ENCODE measurements at places on chromosomes 5 and 9.

DNA sequence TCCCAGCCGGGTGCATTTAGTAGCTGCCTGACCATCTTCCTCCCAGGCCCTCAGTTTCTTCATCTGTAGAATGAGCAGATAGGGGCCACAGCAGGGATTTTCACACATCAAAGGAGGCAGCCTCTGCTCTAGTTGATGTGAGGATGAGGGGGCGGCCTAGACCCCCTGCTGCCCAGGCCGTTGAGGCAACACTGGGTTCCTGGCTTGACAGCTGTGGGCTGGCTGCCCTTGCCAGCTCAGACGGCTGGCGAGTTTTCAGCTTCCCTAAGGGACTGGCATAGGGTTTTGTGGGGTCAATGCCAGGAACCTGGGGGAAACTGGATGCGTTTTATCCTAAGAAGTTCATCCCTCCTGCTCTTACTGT is 49.6 kb downstream of the NDST1 start:
- no peak for DNase-seq

DNA sequence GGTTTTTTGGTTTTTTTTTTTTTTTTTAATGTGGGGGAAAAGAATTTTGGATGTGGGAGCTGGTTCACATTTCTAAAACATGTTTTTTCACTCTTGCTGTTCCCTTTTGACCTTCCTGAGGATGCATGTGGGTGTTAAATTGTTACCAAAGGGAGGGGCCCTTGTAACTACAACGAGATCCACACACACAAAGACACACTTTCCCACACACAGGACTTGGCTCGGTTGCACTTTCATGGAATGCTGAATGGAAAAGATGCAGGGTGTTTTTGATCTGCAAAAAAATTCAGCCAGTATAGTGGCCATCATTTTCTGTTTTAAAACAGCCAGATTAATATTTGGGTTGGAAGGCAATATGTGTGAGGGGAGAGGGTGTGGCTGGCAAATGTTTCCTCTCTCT is 576.9 kb downstream of the EBF1 start:
- no peak for DNase-seq

DNA sequence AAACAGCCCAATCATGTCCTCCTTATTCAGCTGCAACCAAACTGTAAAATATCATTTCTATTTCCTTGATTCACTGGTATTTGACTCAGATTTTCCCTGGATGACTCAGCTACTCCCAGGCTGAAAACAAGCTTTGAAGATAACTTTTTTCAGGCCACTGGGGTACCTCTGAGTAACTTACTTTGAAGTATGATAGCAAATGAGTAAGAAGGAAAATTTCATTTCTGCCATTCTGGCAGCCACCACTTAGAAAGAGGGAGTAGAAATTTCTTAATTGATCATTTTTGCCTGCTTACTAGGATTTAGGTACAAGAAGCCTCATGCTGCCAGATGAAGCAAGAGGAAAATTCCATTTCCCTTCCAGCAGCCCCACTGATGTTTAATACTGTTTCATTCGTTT is 247.4 kb downstream of the PRELID2 start:
- no peak for DNase-seq

GRCh38 chr5:153713943-153714342 is 223.5 kb downstream of the GRIA1 start:
- DNase-seq: no peak

DNA sequence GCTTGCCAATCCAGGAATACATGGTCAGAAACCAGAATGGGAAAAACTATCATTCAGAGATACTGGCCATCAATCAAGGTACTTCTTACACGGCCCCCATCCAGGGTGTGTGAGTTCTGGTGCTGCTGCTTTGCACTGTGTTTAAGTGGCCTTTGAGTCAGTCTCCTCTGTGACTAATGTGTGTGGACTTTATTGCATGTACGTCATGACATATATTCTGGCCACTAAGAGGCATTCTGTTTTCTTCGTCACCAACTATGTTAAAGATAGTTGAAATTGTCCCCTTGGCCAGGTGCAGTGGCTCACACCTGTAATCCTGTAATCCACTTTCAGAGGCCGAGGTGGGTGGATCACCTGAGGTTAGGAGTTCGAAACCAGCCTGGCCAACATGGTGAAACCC is 8.5 kb downstream of the EXOSC3 start:
- no peak for DNase-seq

GRCh38 chr5:72510610-72511181 is 3.5 kb upstream of the ZNF366 start:
- no peak for DNase-seq

DNA sequence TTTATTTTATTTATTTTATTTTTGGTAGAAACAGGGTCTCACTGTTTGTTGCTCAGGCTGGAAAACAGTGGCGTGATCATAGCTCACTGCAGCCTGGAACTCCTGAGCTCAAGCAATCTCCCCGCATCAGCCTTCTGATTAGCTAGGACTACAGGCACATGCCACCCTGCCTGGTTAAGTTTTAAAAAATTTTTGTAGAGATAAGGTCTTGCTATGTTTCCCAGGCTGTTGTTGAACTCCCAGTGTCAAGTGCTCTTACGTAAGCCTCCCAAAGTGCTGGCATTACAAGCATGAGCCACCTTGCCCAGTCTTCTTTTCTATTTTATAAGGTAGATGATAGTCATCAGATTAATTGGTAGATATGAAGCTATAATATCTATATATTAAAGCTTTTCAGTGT is 382.7 kb downstream of the CDH12 start:
- DNase-seq: no peak

DNA sequence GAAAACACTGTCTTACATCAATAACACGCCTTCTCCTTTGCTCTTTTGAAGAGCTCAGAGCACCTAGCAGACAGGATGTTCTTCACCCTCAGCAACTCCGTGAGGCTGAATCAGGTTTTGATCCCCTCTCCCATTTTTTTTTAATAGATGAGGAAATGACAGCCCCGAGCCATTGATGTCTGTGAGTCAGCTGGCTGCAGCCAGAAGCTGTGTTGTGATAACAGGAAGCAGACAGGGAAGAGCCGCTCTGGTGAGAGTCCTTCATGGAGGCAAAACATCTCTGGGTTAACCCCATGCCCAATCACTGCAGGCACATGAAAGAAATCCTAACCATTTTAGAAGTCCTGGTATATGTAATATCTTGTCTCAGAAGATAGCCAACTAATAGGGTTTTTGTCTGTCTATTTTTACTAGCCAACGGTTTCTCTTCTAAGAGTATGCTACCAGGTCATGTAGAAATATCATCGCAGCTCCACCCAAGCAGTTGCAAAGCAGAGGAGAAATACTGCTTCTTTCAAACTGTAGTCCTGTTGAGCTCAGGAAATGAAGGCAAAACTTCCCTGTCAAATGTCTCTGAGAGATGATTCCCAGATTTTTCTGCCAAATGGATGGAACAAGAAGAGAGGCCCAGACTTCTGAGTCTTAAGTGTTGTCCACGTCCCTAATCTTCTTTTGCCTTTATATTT is 568.9 kb downstream of the CCDC171 start:
- no peak for DNase-seq

DNA sequence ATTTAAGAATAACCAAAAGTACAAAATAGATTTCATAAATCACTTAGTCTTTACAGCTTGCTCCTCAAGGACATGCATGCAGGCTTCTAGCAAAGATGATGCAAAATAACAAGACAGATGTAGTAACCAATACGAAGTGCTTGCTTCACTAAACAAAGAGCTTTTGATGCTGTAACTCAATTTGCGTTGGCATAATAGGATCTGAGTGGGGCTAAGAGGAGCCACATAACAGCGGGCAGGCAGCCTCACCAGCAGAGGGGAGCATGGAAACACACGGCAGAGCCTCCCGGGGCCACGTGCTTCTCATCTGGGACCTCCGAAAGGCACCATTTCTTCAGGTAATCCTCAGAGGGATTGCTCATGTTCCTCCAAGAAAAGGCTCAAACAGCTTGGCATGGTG is 139.7 kb downstream of the C5orf15 start:
- DNase-seq: no peak

- no peak for DNase-seq
Measured at GRCh38 chr5:109102096-109102690, 307.6 kb downstream of the PJA2 start.

- DNase-seq: no peak
Measured at GRCh38 chr9:15276328-15276938, 30.6 kb downstream of the TTC39B start.

DNA sequence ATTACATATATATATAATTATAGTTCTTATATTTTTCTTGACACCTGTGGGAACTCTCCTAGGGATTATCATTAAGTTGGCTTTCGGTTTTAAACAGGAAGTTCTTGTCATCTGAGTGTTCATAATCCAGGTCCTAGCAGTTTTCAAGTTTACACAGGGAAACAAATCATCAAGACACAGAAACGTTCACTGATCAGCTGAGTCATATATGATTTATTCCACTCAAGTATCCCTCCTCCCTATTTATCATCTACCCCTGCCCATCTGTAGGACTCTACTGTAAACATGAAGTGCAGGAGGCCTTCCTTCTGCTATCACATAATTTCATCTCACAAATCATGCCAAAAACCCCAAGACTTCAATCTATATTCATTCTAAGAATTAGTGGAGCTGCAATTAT is 6.3 kb downstream of the SLC25A51 start:
- no peak for DNase-seq

DNA sequence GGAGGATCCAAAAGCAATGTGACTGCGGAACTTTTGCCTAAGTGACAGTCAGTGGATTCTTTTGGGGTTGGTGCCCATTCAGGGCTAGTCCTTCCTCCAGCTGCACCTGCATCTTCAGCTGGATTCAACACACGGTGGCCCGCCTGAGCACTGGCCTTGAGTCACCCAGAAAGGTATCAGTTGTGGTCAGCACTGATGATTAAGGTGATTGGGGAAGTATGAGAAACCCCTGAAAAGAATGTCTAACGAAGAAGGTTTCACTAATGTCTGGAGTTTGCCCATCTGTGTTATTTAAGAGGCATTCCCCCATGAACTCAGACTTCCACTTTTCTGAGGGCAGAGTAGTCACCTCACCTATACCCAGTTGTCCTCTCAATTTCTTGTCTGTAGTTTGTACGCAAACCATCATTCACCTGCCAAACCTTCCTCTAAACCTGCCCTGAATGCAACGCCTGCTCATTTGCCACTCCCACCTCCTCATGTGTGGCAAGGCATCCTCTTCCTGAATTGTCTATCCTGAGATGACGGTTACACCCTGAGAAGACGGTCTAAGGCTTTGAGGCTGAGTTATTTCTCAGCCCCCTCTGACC is 27.2 kb downstream of the CSF2 start:
- DNase-seq: no peak

DNA sequence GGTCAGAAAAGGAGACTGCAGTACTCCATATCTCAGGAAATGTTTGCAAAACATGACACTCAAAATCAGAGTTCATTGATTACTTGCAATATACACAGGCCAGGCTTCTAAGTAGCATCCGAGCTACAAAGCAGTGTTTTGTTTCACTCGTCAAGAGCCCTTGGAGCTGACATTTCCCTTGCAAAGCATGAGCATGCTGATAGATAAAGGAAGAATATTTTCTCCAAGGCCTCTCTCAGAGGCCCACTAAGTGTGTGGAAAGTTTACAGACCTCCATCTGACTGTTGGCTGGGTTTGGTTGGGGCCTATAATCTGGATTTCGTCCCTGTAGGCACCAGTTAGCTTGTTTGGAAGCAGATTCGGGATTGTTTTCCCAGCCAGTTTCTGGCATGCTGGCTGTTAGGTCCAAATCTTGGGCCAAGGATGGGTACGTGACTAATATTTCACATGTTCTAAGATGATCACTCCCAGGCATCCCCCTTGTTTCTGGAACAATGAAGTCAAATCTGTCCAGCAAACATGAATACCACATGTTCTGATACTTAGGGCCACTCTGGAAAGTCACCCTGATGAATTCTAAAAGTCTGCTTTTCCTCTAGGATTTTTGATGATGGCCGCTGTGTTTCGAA is 161.3 kb downstream of the RFK start:
- DNase-seq: no peak

DNA sequence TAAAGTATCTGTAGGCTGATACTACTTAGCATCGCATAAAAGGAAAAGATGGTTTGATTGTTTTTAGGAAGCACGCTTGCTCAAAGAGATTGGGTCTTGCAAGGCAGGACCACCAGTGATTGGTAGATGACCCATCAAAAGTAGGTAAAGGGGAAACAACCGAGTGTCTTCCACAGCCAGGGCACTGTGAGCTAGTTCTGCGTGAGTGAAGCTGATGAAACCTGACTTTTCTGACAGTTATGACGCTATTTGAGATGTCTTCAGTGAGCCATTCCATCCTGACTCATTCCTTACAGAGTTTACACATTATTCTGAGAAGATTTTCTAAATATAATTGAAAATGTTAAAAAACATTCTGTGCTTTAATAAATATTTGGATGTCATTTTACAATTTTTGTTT is 49.7 kb downstream of the BASP1 start:
- DNase-seq: no peak

GRCh38 chr5:39158127-39158593 is 61.2 kb downstream of the FYB1 start:
- no peak for DNase-seq

DNA sequence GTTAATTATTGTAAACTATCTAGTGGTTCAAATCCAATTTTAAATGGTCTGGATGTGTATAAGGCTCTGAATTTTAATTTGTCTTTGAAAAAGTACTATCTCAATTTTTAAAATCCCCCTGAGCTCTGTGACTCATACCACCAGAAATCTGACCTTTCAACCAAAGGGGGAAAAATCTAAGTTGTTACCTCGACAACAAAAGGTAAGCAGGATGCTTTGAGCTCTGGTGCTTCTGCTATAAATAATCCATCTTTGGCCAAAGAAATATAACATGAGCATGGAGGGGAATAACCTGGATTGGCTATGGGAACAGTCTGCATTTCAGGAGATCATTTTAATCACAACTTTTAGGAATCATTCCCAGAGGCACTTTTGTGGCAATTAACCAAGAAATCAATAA is 76.3 kb upstream of the PCSK1 start:
- DNase-seq: no peak

DNA sequence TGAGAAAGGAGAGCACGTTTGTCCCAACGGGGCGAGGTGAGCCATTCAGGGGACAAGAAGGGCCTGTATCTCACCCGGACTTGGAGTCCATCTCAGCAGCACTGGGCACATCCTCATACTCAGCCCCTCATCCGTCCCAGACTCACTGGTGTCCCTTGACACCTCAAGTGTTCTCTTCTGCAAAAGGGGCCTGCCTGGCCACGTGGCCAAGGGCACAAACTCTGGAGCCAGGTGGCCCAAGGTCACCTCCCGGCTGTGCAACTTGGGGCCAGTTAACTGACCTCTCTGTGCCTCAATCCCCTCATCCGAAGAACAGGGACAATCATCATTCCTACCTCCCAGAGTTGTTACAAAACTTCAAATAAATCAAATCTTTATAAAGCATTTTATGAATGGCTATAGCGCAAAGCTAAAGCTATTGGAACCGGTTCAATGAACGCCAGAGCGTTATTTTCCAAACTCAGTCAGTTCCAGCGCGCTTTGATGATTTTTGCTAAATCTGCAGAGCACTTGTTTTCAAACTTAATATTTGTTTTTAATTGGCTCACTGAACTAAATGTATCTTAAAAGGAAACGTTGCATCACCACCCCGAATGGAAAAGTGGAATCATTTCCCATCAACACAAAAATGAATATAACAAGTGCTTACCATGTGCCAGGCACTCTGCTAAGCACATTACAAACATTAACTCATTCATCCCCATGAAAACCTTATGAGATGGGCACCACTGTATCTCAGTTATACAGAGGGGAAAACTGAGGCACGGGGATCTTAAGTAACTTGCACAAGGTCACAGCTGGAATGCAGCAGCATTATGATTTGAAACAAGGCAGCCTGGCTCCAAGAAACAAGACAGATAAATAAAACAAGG is 49.3 kb downstream of the DUSP1 start:
- no peak for DNase-seq
